Epithelial cell of proximal tubule (primary cell): ENCODE measurements at places on chromosomes 5 and 9. TPM values are rescaled to one million over a fixed set of nuclear protein-coding genes. Genes with fewer than 3 reads are reported as not detected.

GRCh38 chr9:129619787-129620668 is 873 bp downstream of the C9orf50 start:
- DNase-seq: no peak

GRCh38 chr5:55918087-55919035 is 67.2 kb downstream of the IL31RA start:
- DNase-seq: no peak

- DNase-seq: no peak
Measured at GRCh38 chr5:55039843-55040242, 15.8 kb downstream of the GZMK start.

- DNase-seq: no peak
Measured at GRCh38 chr5:113678924-113679575, 165.6 kb downstream of the YTHDC2 start.

GRCh38 chr9:37452611-37453010 is 12.6 kb downstream of the ZBTB5 start:
- no peak for DNase-seq

DNA sequence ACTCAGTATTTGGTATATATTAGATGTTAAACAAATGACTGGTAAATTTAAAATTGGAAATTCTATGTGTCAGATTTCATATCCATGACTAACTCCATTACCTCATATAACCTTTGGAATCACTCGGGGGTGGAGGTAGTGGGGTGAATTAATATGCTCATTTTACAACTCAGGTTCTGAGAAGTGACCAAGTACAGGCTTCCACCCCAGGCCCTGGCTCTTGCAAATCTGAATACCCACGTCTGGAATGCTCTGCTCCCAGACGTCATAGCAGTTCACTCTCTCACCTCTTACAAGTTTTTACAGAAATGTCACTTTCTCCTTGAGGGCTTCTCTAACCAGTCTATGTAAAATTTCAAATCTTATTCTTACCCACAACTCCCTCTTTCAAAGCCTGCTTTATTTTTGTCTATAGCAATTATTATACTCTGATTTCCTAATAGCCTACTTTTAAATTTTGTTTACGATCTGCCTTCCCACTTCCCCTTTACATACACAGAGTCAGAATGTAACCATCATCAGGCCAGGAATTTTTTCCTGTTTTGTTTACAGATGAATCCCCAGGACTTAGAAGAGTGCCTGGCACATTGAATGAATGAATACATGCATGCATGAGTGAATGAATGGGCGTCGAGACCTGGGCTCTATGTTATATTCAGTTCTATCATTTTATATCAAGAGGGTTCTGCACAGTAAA is 134.1 kb upstream of the IFNE start:
- DNase-seq: peak; percentile 92

- no peak for DNase-seq
Measured at GRCh38 chr5:56545016-56545415, 270.3 kb upstream of the MAP3K1 start.

DNA sequence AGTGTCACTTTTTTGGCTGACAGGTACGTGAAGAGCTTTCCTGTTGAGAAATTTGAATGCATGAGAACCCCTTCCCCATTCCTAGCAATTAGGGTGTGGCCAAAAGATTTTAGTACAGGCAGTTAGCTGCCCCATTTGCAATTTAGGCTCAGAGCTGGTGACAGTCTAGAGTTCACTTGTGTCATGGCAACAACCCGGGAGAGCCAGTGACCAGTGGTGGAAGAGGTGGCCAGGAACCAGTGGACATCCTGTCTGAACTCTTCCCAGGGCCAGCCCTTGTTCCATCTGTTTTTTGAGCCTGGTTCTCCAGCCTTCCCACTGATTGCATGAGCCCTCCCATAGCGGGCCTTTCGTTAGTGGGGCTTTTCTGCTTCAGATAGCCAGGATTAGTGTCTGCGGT is 2.5 kb upstream of the NEUROG1 start:
- DNase-seq: no peak

DNA sequence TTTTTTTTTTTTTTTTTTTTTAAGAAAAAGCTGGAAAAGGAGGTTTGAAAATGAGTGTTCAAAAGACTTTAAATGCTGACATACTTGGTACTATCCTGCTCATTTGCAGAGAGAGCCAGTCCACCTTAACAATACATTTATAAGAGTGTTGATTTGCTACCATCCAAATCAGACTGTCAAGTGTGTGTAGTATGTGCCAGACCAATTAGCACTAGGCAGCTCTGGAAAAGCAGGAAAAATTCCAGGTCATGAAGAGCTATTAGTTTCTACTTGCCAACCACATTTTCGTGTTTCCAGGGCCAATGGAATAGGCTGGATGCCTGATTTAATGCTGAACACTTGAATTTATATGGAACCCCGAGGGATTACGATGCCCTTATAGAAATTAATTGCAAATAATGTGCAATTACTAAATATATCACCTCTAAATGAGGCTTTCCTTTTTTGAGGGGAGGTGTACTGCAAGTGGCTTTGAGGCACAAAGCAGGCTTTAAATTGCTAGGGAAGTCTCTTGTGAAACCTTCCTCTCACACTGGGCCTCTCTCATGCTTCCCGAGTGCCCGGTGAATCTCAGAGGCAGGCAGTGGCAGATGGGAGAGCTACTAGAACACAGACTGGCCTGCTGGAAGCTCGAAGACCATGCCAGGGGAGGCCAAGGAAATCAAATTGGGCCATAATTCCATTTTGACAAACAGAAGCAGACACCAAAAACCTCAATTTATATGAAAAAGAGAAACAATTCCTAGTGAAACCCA is 178.7 kb downstream of the PPP2R2B start:
- no peak for DNase-seq

- DNase-seq: no peak
Measured at GRCh38 chr5:179110528-179110927, 50.4 kb downstream of the ZNF354C start.

GRCh38 chr9:32524892-32525708 is 896 bp downstream of the RIGI start:
- DNase-seq: no peak

GABBR2 gene
- 0.51 and 0.75 TPM in 2 replicates for total RNA-seq

SLC22A4 gene
- 0.75 and 1.6 TPM in 2 replicates for total RNA-seq

TAF7 gene
- 40.6 and 41.0 TPM in 2 replicates for total RNA-seq
